ENCODE measurements at places on chromosomes 7 and 10.

GRCh38 chr7:3892686-3893085, 591.6 kb downstream of the SDK1 start:
- no peak for DNase-seq

DNA sequence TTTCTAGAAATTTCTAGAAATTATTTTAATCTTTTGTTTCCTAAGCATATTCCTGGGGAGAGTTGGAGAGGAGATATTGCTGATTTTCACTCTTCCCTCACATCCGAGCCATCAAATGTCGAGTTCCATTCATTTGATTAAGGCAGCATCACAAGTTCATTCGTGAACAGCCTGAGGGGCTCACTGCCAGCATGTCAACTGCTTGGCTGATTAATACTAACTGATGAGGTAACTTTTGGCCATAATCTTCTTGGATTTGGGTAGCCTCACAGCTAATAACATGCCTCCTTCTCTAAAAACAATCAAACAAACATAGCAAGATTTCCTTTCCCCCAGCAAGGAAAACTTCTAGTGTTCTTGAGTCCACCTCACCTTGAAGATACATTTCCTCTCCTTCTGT, 87.1 kb upstream of the AFAP1L2 start:
- no peak for DNase-seq

DNA sequence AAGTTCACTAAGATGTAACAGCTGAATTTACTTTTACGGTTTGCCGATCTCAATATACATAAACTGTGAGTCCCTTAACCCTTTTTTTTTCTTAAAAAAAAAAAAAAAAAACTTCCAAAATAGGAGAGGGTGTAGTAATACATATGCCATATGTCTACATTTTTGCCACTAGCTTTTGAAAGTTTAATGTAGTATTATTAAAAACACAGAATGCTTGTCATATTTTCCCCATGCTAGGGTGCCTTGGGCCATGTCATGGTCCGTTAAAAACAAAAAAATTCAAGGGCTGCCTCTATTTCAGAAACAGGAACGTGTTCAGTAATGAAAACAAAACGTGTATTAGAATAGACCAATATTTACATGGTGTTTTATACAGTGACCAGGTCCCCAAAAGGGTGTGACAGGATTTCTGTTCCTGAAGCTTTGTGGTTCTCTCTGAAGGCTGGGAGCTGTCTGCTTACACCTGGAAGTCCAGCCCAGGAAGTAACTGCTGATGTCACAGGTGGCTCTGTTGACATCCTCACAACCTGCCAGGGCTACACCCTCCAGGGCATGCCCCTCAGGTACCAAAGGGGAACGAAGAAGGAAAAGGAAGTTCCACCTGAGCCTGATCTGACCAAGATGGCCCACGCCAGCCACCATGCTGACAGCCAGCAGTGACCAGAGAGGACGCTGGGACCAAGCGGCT, 79.0 kb downstream of the COBL start:
- no peak for DNase-seq

DNA sequence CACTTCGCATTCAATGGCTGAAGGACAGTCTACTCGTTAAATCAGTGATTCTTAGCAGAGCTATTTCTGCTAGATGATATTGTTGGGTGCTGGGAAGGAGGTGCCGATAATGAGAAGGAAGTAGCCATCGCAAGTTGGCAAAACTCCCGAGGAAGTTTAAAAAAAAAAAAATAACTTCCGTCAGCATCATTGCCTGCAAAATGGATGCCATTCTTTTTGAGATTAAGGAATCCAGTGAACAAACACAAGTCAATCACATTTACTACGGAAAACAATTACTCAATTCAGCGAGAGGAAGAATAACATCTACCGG, 74.4 kb upstream of the SFMBT2 start:
- no peak for DNase-seq

DNA sequence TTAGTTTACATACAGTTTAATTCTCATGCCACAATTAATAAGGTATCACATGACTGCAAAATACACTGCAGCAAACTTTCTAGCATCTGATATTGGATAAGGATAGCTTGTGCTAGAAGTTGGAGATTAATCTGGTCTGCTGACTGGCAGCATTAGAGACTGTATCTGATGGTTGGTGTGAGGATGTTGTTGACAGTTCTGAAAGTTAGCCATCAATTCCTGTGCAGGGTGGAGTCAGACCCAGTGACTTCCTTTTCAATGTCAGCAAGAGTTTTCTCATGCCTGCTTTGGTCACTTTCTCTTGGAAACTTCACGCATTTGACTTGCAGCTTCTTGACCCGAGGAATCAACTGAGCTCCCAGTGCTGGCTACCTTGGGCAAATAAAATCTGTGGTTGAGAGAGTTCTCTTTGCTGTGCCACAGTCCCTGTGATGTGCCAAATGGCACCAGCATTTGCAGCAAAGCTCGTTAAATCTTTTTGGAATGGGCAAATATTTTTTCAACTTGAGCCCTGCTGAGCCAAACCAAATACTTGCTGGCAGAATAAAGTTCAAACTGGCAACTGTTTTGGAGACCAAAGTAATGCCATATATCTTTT, 233.0 kb downstream of the TRIL start:
- no peak for DNase-seq

- DNase-seq: no peak
Measured at GRCh38 chr7:28871631-28872030, 86.5 kb downstream of the TRIL start.

DNA sequence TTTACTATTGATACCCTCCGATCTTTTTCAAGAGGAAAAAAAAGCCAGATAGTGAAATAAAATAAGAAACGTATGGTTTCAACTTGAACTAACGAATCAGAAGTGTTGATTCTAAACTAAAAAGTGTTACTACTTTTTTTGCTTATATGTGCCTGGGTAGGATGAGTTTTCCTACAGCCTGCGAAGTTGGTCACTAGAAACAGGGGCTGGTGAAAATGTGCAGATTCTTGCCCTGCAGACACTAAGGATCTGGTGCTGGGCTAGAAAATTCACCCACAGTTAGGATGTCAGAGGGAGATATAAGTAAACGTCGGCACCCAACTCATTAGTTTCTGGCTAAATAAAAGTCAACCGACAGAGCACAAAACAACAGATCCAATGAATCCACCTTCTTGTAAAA, 298.7 kb upstream of the NFE2L3 start:
- DNase-seq: no peak

DNA sequence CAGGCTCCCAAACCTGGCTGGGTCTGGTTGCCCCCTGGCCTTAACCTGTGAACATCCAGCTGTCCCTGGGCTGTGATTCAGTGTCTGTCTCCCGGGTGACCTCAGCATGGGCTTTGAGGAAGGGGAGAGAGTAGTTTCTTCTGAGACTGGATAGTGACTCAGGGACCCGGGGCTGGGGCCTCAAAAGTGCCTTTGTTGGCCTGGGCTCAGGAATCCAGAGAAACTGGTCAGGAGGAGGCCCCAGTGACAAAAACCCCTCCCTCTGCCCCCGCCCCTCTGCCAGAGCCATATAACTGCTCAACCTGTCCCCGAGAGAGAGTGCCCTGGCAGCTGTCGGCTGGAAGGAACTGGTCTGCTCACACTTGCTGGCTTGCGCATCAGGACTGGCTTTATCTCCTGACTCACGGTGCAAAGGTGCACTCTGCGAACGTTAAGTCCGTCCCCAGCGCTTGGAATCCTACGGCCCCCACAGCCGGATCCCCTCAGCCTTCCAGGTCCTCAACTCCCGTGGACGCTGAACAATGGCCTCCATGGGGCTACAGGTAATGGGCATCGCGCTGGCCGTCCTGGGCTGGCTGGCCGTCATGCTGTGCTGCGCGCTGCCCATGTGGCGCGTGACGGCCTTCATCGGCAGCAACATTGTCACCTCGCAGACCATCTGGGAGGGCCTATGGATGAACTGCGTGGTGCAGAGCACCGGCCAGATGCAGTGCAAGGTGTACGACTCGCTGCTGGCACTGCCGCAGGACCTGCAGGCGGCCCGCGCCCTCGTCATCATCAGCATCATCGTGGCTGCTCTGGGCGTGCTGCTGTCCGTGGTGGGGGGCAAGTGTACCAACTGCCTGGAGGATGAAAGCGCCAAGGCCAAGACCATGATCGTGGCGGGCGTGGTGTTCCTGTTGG, at the start of gene CLDN4:
TSS of gene CLDN4 (plus strand) at position 316 of the 903 bp plus-strand sequence. CDS start at position 522, 206 bp downstream.
- no peak for DNase-seq

DNA sequence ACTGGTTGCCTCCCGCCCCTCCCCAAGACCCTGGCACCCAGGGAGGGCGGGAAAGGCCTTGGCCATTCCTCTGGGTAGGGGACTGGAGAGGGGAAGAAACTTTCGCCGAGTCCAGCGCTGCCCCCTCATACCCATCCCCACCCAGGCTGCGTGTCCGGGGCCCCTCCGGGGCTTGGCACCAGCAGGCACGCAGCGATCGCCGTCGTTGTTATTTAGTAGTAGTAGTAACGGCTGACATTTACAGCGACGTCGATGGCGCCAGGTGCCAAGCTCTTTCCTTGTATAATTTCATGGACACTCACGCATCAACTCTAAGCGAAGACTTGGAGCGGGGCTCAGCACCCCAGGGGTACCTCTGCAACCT, 3.3 kb upstream of the PDGFA start:
- no peak for DNase-seq

DNA sequence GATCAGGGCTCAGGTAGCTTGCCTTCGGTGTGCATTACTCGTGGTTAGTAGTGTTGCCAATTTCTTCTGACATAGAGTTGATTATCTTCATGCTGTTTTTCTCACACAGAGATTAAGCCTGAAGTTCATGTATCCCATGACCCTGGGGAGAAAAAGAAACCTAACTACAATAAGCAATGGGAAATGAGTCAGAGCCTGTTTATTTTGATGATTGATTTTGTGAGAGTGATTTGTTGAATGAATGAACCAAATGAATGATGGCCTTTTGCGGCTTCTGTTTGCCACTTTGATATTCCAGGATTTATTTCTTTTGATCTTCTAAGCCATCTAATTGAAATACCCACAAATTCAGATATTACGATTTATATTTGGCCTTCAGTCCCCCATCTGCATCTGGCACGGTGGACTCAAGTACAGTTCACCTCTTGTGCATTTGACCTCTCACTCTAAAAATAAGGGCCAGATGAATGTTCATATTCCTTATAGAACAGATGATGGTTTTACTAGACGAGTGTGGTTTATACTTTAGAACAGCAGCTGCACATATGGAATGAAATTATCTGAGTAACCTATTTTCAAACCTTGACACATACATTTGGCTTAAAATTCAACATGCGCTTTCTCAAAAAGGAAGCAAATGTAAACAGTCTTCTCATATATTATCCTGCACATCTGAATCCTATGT, 110.7 kb downstream of the PLCE1 start:
- DNase-seq: no peak

DNA sequence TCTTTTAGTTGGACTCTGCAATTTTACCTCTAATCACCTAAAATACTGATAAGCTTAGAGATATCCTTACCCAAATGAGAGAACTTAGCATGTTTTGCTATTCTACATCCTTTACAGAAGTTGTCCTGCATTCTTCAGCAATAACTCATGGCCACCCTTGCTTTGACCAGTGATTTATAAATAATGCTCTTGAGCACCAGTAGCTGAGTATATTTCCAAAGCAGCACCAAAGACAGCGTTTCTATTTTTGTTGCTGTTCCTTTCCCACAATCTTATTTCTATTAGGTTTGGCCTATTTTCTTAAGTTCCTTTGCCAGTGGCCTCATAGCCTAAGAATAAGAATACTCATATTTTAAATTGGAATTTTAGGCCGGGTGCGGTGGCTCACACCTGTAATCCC, 15.0 kb downstream of the ARPC1A start:
- DNase-seq: no peak

GRCh38 chr10:69819716-69820506, 18.2 kb downstream of the COL13A1 start:
- no peak for DNase-seq

- no peak for DNase-seq
Measured at GRCh38 chr10:104190695-104191094, 41.5 kb downstream of the CFAP43 start.

GRCh38 chr10:22723783-22724182, 9.4 kb upstream of the PIP4K2A start:
- DNase-seq: no peak

DNA sequence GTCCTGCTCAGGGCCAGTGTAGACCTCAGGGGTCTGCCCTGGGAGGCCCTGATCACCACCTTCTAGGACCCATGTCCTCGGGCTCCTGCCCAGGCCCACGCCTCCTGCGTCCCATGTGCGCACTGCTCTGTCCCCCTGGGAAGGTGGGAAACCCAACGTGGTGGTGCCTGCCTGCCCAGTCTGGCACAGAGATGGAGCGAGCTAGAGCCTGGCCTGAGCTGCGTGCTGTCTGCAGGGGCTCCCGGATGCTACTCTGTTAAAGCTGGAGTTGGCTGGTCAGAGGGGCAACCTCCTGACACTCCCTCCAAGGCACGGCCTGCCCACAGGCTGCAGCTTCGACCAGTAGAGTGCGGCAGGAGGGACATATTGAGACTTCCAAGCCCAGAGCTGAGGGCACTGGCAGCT, 171.7 kb downstream of the DNAJB6 start:
- no peak for DNase-seq

DNA sequence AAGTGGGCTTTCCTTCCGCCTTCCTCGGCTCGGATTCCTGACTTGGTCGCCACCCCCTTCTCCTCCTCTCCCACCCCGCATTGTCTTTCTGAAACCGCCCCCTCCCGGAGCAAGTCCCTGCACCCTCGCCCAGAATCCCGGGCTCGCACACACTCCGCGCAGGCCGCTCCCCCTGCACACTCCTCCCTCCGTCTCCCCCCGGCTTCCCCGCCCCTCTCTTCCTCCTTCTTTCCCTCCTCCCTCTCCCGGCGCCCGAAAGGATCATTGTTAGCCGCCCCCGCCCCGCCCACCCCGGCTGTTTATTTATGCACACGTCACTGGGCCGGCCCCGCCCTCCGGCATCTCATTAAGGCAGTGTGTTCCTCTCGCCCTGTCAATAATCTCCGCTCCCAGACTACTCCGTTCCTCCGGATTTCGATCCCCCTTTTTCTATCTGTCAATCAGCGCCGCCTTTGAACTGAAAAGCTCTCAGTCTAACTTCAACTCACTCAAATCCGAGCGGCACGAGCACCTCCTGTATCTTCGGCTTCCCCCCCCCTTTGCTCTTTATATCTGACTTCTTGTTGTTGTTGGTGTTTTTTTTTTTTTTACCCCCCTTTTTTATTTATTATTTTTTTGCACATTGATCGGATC, at the start of gene TCF7L2:
TSS of gene TCF7L2 (plus strand) at position 373 of the 633 bp plus-strand sequence. CDS start 510 bp downstream, outside the sequence.
- DNase-seq: peak; percentile 34

GRCh38 chr7:151885202-151885580, 8.3 kb upstream of the PRKAG2 start:
- DNase-seq: no peak

DNA sequence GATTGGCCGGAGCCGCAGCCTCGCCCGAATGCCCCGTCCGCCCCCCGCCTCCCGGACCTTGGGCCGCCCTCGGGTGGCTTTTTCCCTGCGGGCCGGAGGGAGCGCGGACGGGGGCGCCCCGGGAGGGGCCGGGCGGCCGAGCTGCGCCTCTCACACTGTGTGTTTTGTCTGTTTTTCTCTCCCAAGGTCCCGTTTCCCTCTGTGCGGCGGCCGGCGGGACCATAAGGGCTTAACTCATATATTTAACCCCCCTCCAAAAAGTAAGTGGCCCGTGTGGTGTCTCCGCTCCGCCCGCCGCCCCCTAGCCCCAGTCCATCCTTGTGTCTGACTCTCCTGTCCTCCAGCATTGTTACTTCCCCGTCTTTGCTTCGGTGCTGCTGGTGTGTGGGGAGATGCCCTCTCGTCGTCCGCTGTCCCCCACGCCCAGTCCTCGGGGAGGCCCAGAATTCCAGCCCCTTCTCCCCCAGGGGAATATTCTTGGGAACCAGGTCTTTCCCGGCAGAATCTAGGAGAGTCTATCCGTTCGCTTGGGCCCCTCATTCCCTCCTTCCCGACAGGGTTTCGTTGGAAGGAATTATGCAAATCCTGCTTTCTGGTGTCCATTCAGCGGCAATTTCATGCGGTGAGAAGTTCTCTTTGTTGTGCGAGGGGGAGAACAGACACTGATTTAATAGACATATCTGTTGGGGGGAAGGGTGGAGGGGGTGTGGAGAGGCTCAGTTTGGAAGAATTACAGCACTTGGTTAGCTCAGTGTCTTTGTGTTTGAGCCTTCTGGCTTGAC, 1.3 kb downstream of the LCOR start:
- peak; percentile 7 for DNase-seq

Data from activated CD4-positive, alpha-beta T cell treated with anti-CD3 and anti-CD28 coated beads, Interleukin-2, amount 10 ng/mL, durations not matched to agents 7 days and 5 days (primary cell).